Activated effector memory CD4-positive, alpha-beta T cell treated with anti-CD3 and anti-CD28 coated beads, Interleukin-2, amount 50 U/mL, for 16 hours (primary cell): ENCODE measurements at places on chromosomes 12 and 14.

DNA sequence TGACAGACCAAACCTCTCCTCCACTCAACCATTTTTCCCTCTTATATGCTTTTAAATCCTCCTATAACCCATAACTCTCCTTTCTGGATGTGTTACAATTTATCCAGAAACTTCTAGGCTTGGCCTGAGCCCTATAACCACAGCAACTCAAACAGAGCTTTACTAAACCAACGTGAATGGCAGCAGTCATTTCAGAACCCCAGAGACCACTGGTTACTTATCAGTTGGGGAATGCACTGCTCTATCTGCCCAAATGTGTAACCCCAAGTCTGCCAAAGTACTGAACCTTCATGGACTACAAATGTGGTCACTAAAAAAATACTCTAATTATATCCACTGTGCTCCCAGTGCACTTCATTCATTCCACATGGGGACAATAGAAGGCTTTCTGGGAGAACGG lies 42.0 kb downstream of the NAA25 start:
- DNase-seq = no peak

- no peak for DNase-seq
Observed at GRCh38 chr14:89479802-89480201, 62.8 kb upstream of the FOXN3 start.

DNA sequence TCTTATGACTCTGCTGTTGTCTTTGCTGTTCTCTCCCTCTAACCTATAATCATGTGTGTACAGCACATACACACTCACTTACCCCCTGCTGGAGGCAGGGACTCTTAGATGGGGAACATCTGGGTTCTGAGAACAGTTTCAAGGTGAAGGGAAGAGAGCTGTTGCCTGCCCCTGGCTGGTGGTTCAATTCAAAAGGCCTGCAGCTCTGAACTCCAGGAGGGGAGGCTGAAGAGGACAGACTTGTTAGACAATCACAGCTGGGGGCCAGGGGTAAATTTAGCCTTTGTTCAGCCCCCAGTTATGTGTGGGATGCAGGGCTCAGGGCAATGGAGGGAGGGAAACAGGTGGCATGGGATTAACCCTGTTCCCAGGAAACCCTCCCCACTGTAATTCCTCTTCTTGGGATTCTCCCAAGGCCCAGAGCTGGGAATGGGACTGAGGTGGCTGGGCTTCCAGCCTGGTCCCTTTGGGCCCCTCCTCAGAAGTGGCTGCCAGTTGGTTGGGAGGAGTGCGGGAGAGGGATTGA lies 1.9 kb downstream of the MYL6B start:
- DNase-seq = no peak

DNA sequence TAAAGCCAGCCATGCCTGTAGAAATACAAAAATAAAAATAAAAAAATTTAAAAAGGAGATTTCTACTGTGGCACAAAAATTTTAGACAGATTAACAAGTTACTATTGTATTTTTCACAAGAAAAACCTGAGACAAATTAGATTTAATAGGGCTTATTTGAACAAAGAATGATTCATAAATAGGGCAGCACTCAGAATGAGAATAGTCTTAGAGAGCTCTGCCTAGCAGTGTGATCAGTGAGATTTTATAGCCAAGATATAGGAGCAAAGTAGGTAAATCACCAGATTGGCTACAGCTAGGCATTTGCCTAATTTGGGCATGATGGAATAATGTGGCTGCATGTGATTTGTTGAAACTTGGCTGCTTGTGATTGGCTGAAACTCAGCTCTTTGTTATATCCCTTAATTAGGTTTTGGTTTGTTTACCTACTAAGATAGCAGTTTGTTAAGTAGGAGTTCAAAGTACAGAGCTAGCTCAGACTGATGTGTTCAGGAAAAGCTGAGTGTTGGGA lies 279.7 kb upstream of the TMTC1 start:
- no peak for DNase-seq

- DNase-seq = no peak
Observed at GRCh38 chr14:59570122-59570521, 6.5 kb downstream of the CCDC175 start.

DNA sequence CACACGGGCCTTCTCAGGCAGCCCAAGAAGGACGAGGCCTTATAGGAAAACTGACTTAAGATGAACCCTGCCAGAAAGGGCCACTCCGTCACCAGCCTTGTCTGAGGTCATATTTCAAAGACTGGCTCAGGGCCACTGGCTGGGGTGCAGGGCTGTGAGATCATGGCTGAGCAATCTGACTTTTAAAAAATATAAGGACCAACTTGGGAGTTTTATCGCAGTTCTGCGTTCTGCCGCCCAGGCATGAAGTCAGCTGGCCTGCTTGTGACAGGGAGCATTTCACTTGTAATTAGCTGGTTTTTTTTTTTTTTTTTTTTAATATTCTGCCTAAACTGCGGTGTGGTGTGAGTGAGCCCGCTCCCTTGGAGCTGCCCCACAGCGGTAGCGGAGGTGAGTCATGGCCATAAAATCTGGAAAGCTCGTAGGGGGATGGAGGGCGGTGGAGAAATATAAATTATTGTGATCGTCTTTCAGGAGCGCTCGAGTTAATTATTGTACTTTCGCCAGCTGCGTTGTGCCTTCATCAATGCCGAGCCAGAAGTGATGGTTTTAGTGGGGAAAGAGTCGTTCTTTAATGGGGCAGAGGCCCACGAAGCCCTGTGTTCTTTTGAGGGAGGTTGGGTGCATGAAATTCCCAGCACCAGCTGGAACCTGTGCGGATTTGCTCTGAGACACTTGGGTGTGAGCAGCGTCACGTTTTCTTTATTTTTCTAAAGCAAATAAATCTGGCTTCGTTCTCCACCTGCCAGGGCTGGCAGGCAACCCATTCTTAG lies 231.9 kb downstream of the C12orf75 start:
- DNase-seq = no peak

DNA sequence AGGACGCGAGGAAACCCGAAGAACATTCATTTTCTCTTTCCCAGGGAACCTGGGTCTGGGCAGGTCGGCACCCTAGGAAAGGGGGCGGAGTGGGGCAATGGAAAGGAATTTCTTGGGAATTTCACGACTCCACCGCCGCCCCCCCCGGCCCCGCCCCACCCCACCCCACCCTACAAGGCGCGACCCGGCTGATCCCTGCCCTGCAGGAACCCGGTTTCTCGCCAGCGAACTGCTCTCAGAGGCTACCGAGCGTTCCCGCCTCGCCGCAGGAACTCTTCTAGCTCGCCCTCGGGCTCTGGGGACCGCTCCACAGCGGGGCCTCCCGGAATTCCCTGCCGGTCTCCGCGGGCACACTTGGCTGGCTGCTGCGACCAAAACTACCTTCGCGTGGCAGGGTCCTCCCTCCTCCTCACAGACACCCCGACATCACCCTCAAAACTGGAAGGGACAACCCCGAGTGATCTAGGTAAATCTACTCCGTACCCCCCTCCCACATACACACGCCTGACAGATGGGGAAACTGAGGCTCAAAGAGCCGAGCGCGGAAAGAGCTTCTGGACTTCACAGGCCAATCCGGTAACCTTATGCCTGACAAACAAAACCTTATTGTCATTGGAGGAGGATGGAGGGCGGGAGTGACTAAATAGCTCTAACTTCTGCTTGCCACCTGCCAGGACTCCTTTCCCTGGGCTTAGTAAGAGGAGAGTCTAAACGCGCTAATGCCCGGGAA lies 785 bp upstream of the ACTN1 start:
- DNase-seq = no peak

- DNase-seq = no peak
Observed at GRCh38 chr12:66203820-66204219, 14.8 kb downstream of the IRAK3 start.

DNA sequence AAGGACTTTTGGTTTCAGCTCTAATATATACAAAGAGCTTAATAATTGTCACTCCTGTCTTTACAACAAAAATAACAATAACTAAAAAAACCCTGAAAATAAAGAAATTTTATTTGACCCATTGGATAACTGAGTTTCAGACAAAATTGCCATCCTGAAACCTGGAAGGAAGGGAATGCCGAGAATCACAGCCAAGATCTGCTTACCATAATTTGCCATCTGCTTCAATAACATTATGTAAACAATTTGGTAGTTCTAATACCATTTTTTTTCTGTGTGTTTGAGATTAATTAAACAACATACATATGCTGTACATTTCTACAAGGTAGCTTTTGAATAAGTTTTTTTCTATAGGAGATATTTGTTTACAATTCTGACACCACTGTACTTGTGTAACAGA lies 596.3 kb upstream of the MGAT4C start:
- no peak for DNase-seq

DNA sequence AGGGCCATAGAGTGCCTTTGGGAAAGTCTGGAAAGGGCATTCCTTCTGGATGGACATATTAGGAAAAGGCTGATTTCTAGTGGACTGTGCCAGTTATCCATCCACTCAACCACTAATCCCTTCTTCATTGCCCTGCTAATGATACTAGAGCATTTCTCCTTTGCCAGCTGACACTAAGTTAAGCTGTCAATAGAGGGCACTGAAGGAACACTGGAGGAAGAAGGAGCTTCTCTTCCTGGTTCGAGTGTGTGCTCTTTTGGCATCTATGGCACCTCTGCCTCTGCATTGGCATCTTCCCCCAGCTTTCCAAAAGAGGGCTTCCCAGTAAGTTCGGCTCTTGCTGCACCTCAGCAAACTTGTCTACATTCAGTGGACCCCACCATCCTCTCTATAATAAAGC lies 165.4 kb downstream of the DERA start:
- DNase-seq = no peak
